ENCODE measurements at places on chromosomes 11 and 22.

GRCh38 chr22:35089139-35089538, 23.2 kb downstream of the ISX start:
- no peak for DNase-seq

DNA sequence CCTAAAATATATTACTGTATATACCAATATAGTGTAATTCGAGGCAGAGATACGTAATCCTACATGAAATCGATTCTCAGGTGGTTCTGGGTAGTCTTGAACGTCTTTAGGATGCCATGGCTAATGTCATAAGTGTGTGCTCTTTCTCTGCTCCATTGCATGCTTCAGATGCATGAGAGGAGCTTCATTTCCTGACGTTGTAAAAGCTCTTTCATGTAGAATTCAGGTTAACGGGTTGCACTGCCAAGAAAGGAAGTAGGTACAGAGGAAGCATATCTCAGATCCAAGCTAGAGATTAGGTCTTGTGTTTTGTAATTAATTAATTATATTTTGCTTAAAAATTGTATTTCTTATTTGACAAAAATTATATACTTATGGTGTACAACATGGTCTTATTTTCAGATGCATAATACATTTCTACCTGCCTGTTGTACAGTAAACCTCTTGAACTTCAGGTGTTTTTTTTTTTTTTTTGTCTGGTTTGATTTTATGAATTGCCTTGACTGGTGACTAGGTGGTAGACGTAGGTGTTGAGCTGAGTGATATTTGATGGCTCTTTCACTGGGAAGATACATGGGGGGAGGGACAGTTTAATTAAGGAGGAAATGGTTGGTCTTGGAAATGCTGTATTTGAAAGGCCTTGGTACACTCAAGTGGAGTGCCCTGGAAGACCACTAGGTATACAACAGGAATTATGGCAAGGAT, 9.3 kb downstream of the NUP50 start:
- peak; percentile 55 for DNase-seq

GRCh38 chr11:74135127-74135840, 35.5 kb downstream of the C2CD3 start:
- DNase-seq: no peak

DNA sequence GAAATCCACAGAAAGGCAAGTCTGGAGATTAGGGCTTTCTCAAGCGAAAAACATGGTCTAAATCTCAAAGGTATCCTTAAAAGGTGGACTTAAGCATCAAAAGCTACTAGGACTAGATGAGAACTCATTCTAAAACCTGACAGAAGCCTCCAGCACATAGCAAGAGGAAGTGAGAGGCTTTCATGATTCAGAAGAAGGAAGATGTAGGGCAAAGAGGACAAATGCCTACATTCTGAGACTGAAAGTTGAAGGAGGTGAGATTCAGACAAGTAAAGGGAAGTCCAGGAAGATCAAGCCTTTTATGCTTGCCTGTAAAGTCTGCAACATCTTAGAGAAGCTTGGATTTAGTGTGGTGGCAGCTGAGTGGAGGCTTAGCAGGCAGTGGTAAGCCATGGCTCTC, 98.9 kb downstream of the PGR start:
- DNase-seq: no peak

- no peak for DNase-seq
Measured at GRCh38 chr11:113828191-113828590, 47.2 kb downstream of the USP28 start.

- no peak for DNase-seq
Measured at GRCh38 chr11:46850829-46851380, 4.8 kb upstream of the CKAP5 start.

DNA sequence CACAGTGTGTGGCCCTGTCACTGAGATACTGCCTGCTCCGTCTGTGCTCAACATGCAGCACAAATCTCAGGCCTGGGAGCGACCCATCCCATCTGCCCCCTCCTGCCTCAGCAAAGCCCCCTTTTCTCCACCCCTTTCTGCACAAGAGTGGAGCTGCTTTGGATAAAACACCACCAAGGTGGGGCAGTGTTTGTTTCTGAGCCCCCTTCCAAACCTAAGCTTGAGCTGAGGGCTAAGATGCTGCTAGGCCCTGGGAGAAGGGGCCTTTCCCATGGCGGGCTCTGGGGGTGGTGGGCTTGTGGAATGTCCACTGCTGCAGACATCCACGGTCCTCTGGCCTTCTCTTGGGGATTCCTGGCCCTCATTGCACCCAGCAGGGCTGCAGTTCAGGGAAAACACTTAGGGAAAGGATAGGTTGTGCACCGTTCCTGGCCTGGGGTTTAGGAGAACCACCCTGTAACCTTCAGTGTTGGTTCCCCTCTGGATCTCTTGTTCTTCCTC, 594.1 kb downstream of the TBC1D22A start:
- no peak for DNase-seq

DNA sequence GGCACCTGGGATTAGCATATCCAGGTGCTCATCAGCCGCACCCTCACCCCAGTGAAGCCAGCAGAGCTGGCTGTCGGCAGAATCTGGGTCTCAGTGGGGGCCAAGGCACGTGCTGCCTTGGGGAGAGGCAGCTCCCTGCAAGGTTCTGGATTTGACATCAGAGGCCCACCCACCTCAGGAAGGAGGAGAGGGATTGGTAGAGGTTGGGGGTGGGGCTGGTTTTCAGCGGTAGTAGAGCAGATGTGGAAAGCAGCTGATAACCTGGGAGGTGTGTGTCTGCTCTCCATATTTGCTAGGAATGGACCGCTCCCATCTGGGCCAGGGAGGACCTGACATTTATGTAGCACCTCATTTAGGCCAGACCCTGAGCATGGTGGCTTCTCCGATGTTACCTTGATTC, 147.5 kb downstream of the GRIK4 start:
- no peak for DNase-seq

DNA sequence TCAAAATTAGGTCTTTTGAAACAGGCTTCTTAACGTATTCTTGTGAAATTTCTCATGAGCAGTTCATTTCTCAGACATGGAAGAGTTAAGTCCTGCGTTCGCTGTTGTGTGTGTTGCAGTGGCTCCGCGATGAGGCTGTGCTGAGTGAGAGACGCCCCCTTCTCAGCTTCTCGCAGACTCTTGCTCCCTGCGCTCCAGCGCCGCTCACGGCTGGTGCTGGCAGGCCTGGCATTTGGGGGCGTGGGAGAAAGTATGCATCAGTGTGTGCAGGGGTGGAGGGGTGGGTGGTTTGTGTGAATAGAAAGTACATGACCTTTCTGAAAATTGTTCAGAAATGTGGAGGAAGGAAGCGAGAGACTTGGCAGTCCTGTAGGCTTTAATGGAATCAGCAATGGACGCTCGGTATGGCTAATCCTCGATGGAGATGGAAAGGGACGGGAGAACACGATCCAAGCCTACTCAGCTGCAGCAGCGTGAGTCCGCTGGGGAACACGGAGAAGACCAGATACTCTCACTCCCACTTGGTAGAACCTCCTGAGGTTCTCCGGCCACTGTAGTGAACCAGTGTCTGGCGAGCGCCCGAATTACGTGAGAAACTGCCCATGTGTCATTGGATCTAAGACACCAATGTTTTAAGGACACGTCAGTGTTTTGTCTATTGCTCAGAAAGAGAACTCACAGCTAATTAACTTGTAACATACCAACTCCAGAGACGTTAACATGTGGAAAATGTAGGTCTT, 5.9 kb downstream of the TAB1 start:
- no peak for DNase-seq

- no peak for DNase-seq
Measured at GRCh38 chr11:111026241-111026640, 219.3 kb upstream of the POU2AF2 start.

- DNase-seq: no peak
Measured at GRCh38 chr22:45328822-45329529, 19.2 kb downstream of the FAM118A start.

DNA sequence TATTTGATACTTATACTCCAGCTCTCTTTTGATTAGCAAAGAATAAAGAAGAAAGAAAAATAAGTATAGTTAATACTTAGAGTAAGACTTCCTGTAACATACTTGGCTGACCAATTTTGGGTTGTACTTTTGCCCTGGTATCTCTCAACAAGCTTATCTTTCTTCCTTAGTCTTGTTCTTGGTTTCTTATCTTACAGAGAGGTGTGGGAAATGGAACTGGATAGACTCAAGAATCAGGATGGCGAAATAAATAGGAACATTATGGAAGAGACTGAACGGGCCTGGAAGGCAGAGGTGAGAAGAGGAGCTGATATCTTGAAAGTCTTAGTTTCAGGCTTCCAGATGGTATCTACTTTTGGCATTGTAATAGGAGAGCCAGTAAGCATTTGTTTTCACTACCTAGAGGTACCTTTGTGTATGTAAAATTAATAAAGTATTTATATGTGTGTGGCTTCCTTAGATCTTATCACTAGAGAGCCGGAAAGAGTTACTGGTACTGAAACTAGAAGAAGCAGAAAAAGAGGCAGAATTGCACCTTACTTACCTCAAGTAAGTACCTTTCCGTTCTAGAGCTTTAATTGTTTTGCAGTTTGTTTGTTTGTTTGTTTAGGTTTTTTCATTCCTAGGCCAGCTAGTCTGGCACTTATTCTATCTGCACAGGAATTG, 11.3 kb upstream of the BACE1-AS start:
- DNase-seq: peak; percentile 47

DNA sequence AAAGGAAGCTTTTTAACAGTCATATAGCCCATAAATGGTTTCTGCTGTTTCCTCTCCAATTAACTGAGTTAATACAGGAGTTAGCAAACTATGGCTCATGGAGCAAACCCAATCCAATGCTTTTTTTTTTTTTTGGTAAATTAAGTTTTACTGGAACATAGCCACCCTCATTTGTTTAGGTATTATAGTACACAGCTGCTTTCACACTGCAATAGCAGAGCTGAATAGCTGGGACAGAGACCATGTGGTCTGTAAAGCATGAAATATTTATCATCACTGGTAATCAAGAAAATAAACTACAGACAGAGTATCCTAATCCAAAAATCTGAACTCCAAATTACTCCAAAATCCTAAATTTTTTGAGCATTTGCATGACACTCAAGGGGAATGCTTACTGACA, 53.7 kb downstream of the RDX start:
- DNase-seq: no peak
